ENCODE measurements at places on chromosomes 4 and X. TPM values are rescaled to one million over a fixed set of nuclear protein-coding genes. Genes with fewer than 3 reads are reported as not detected.

RTL3 gene
- total RNA-seq: not detected

DNA sequence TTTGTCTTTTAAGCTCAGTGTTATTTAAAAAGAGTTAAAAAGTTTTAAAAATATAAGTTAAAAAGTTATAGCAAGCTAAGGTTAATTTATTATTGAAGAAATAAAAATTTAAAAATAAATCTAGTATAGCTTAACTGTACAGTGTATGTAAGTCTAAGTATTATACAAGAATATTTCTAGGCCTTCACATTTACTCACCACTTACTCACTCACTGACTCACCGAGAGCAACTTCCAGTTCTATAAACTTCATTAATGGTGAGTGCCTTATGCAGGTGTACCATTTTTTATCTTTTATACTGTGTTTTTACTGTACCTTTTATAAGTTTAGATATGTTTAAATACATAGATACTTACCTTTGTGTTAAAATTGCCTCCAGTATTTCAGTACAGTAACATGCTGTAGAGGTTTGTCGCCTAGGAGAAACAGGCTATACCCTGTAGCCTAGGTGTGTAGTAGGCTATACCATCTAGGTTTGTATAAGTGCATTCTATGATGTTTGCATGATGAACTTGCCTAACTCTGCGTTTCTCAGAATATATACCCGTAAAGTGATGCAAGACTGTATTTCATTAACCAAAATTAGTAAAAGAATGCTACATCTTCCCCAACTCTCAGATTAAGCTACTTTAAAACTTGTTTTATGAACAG lies 202.9 kb downstream of the CFAP299 start:
- H3K27ac ChIP-seq: no peak overlapping the region
- no peak for DNase-seq
- H3K4me3 ChIP-seq: no peak overlapping the region
- H3K27me3 ChIP-seq: no peaks in the 10 kb centered on the region
- no peaks in the 10 kb centered on the region for H3K36me3 ChIP-seq
- H3K4me1 ChIP-seq: no peaks in the 10 kb centered on the region

FRMPD3 gene
- total RNA-seq: not detected

GRCh38 chrX:340641-341423 lies 22.2 kb upstream of the GTPBP6 start:
- no peak for DNase-seq
- H3K27me3 ChIP-seq: no peaks in the 10 kb centered on the region
- no peaks in the 10 kb centered on the region for H3K4me1 ChIP-seq

PPP1R2C gene
- total RNA-seq: not detected

DNA sequence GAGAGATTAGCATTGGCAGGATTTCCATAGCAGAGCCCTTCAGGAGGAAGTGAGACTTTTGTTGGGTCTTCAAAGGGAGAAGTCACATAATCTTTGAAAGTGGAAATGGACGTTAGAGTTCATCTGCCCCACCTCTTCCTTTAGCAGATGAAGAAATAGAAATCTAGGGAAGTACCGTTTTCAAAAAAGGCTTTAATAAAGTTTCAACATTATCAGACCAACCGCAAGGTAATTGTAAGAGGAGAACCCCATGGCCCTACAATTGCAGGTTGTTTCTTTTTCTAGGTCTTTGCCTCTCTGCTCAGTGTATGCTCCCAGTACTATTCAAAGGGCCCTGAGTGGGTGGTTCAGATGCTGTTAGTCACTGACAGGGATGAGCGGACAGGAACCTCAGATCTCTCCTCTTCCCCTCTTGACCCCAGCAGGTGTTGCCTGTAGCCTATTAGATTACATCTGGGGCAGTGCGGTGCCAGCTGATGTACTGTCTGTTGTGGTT lies 48.6 kb upstream of the AP1S2 start:
- no peak overlapping the region for H3K4me3 ChIP-seq
- H3K27ac ChIP-seq: no peak overlapping the region
- H3K36me3 ChIP-seq: no peaks in the 10 kb centered on the region
- no peaks in the 10 kb centered on the region for H3K4me1 ChIP-seq
- no peaks in the 10 kb centered on the region for H3K27me3 ChIP-seq

SAGE1 gene
- total RNA-seq: not detected

DNA sequence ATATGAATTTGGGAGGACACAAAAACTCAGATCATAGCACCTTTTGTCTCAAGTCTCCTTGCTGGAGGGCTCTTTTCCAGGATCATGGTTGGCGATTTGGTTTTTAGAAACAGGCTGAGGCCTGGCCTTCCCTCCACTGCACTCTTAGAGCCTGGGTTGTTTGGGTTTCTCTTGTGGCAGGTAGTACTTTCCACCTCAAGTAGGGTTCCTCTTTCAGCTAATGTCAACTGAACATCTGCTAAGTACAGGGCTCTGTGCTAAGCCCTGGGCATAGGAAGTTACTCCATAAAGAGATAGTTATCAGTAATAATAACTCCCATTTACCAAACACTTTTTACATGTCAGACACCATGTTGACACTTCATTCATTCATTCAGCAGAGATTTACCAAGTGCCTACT lies 28.2 kb upstream of the APLN start:
- DNase-seq: no peak
- H3K36me3 ChIP-seq: no peaks in the 10 kb centered on the region
- peaks cover 11% of the 10 kb centered on the region for H3K4me1 ChIP-seq

IGFBP7 gene
- total RNA-seq: 1.1 TPM

DNA sequence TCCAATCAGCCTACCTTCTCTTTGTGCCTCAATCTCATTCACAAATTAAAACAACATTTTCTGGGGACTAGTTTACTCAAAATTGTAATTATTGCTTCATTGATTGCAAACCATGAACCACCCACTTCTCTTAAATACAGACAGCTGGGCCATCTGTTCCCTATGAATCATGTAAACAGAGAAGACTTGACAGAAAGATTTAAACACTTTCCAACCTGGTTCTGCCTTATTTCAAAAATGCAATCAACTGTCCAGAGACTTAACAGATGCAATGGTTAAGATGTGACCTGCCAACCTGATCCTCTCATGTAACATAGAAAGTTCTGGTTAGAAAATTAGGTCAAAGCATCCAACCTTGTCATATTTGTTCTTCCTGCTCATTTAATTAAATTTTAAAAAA lies 20.8 kb upstream of the SERTM2 start:
- H3K36me3 ChIP-seq: no peaks in the 10 kb centered on the region
- H3K4me1 ChIP-seq: no peaks in the 10 kb centered on the region
- no peak overlapping the region for H3K4me3 ChIP-seq
- H3K27ac ChIP-seq: no peak overlapping the region
- no peak for DNase-seq

GRCh38 chr4:76581077-76581962 lies 146.3 kb downstream of the SHROOM3 start:
- no peaks in the 10 kb centered on the region for H3K36me3 ChIP-seq
- peaks cover 11% of the 10 kb centered on the region for H3K27me3 ChIP-seq

DNA sequence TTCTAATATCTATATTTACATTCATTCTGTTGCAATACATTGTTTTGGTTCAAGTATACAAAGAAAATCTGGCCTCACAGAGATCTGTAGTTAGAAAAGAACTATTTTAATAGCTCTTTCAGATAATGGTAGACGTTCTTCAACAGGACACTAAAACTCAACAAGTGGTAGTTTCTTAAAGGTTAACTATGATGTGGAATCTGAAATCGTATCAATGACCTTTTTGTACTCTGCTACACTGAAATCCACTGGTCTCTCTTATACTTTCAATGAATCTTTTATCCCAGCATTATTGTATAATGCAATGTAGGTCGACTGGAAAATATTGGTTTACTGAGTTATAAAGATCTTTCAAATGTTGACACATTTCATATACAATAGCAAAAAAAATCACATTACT lies 12.7 kb downstream of the TMEM185A start:
- H3K4me3 ChIP-seq: no peak overlapping the region
- no peak for DNase-seq
- no peaks in the 10 kb centered on the region for H3K36me3 ChIP-seq
- no peaks in the 10 kb centered on the region for H3K4me1 ChIP-seq
- no peak overlapping the region for H3K27ac ChIP-seq
- H3K27me3 ChIP-seq: no peaks in the 10 kb centered on the region

DNA sequence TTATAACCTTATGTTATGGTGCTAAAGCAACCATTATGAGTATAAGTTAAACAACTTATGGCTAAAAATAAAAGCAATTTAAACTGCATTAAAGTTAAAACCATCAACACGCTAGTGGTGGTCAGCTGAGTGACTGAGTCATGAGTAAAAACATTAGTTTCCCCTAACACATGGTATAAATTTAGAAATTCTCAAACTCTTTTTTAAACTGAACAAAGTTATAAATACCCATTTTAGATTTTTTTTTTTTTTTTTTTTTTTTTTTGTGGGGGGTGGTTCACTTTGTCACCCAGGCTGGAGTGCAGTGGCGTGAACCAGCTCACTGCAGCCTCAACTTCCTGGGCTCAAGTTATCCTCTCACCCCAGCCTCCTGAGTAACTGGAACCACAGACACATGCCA lies 5.4 kb upstream of the BBS7 start:
- peaks cover 5% of the 10 kb centered on the region for H3K4me1 ChIP-seq
- no peak overlapping the region for H3K4me3 ChIP-seq
- DNase-seq: no peak
- no peaks in the 10 kb centered on the region for H3K36me3 ChIP-seq
- no peak overlapping the region for H3K27ac ChIP-seq
- no peaks in the 10 kb centered on the region for H3K27me3 ChIP-seq

- no peaks in the 10 kb centered on the region for H3K27me3 ChIP-seq
- no peak overlapping the region for H3K4me3 ChIP-seq
- no peaks in the 10 kb centered on the region for H3K4me1 ChIP-seq
- H3K36me3 ChIP-seq: no peaks in the 10 kb centered on the region
- no peak for DNase-seq
Measured at GRCh38 chr4:173214661-173215060, 46.0 kb downstream of the GALNT7 start.

TMEM35A gene
- total RNA-seq: not detected

CT45A2 gene
- not detected for total RNA-seq

DNA sequence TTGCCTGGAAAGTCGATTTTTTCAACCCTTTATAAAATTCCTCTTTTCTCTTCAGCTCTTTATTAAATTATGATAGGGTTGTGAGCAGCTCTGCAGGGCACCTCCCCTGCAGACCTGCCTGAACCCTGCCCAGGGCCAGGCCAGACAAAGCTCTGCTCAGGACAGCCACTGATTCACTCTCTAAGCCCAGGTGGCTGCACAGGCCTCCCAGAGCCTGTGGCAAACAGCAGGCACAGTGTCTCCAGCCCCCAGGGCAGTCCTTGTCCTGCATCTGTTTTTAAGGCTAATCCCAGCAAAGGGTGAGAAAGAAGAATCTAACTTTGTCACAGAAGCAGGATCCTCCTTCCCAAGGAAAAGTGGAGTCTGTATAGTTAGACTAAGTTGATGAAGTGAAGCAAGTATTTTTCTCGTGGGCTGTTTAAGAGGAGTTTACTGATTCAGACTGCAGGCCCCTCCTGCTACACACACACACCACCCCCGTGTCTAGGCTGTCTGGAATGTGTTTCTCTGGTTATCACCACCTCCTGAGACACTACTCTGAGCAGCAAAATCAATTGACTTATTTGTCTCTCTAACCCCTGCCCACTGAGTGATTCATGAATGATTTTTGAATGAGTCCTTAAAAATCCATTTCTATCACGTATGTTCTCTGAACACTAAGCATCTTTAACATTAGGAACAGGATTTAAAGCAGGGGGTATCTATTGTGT lies 101.7 kb downstream of the CHIC2 start:
- no peak for DNase-seq
- no peaks in the 10 kb centered on the region for H3K36me3 ChIP-seq
- H3K27ac ChIP-seq: no peak overlapping the region
- no peak overlapping the region for H3K4me3 ChIP-seq
- no peaks in the 10 kb centered on the region for H3K4me1 ChIP-seq

FAM199X gene
- 26.9 TPM for total RNA-seq

GRCh38 chrX:150465881-150466775 lies 102.3 kb upstream of the MTM1 start:
- no peaks in the 10 kb centered on the region for H3K27me3 ChIP-seq
- H3K4me1 ChIP-seq: no peaks in the 10 kb centered on the region
- no peaks in the 10 kb centered on the region for H3K36me3 ChIP-seq
- DNase-seq: no peak
- no peak overlapping the region for H3K4me3 ChIP-seq

GRCh38 chrX:115713460-115713859 lies 152.5 kb downstream of the PLS3 start:
- H3K27me3 ChIP-seq: no peaks in the 10 kb centered on the region
- DNase-seq: no peak

- no peaks in the 10 kb centered on the region for H3K36me3 ChIP-seq
- no peaks in the 10 kb centered on the region for H3K27me3 ChIP-seq
- no peak overlapping the region for H3K27ac ChIP-seq
- no peak overlapping the region for H3K4me3 ChIP-seq
- no peak for DNase-seq
- no peaks in the 10 kb centered on the region for H3K4me1 ChIP-seq
Measured at GRCh38 chrX:53356186-53356585, 66.3 kb downstream of the SMC1A start.

DNA sequence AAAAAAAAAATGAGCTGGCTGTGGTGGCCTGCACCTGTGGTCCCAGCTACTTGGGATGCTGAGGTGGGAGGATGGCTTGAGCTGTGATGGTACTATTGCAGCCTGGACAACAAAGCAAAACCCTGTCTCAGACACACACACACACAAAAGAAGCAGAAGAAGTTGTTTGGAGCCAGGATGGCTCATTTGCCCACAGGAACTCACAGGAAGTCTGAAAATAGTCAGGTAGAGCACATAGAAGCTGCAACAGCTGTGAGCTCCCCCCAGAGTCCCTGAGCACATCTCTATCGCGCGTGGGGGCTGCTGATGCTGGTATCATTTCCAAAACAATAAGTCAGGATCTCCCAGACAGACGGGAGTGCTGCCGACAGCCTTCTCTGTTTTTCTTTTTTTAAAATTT lies 13.4 kb upstream of the DHRSX start:
- H3K27me3 ChIP-seq: no peaks in the 10 kb centered on the region
- no peak overlapping the region for H3K4me3 ChIP-seq
- no peak for DNase-seq
- no peaks in the 10 kb centered on the region for H3K4me1 ChIP-seq
- no peak overlapping the region for H3K27ac ChIP-seq

SGMS2 gene
- 1.2 TPM for total RNA-seq
